ENCODE measurements at places on chromosomes 3 and 15.

- DNase-seq: no peak
These were observed 147.3 kb downstream of the THSD4 start for GRCh38 chr15:71262599-71262998.

DNA sequence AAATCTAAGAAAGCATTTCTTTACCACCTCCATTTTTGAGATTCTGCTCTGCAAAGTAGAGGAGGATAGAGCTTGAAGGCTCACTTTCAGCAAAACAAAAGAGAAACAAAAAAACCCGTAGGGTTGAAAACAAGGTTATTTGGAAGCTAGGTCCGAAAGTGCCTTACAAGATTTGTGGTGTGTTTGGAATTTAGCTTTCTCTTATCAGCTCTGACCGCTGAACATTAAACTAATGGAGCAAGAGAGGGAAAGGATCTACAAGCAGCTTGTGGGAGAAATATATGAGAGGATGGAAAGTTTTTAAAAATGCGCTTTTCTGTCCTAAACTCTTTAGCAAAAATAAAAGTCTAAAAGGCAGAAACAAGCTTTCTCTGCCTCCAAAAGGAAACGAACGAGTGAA lies 545.5 kb downstream of the NTRK3 start:
- DNase-seq: no peak

GRCh38 chr3:11651477-11651876 lies 7.8 kb upstream of the VGLL4 start:
- no peak for DNase-seq

DNA sequence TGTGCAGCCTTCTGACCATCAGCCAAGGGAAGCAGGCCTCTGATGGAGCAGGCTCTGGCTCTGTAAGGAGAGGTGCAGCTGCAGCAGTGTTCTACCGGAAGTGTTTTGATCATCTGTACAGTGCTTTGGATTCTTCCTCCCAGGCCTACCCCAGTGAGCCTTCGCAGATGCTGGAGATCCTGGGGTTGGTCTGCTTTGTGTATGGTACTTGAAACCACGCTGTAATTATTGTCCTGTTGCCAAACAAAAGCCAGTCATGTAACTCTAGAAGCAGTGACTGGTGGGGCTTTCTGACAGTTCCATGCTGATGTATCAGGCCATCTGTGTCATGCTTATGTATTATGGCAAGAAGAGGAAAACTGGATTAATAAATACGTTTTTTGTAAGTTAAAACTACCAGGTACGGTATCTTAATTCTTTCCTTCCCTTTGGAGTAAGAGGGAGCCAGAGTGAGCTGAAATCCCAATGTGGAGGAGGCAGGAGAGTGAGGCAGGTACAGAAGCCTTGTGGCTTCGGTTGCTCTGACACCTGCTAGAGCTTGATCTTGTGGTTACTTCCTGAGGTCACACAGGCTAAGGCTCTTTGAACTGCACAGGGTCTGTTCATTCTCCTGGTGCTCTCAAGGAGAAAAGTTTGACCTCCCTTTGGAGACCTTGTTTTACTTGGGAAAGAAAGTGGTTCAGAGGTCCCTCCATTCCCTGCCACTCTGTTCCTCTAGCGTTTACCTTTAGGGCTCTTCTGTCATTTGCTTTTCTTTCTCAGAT lies 3.7 kb downstream of the TMEM42 start:
- peak; percentile 25 for DNase-seq

DNA sequence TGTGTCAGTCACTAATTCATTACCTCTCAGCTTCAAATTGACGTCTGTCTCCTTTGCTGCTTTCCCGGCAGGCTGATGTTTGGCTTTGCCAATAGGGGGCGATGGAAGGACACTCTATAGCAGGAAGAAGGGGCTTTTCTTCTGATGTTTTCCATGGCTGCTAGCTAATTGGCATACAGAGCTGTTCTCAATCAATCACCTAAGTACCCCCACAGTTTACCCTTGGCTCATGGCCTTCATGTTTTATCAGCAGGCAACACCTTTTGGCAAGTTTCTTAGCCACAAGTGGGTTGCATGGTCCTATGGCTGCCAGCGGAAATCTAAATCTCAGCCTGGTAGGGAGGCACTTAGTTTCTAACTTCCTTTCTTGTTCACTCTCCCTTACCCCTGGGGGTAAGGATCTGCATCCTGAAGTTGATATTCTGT lies 45.0 kb downstream of the ESYT3 start:
- DNase-seq: peak; percentile 27

Measured in CD4-positive, alpha-beta T cell treated with Interleukin-21 for 1 hour (primary cell).